ENCODE measurements at places on chromosomes 7 and 10.

- DNase-seq = no peak
Measured at GRCh38 chr10:24944512-24945255, 7.7 kb downstream of the PRTFDC1 start.

- DNase-seq = no peak
Measured at GRCh38 chr10:5640501-5640900, 25.9 kb downstream of the ASB13 start.

DNA sequence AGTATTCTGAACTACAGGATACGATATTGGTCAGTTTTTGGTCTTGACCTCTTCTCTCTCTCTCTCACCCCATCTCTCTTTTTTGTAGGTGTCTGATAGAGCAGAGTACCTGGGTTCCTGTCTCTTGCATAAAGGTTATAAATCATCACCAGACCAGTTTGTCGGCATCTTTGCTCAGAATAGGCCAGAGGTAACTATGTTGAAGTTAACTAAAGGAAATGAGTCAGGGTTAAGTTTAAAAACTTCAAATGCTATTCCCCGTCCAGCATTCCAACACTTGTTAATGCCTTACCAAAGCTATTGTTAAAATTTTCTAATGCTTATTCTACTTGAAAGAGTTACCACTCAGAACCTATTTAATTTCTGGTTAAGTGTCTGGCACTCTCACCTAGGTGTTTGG, 30.7 kb downstream of the ACSL5 start:
- no peak for DNase-seq

DNA sequence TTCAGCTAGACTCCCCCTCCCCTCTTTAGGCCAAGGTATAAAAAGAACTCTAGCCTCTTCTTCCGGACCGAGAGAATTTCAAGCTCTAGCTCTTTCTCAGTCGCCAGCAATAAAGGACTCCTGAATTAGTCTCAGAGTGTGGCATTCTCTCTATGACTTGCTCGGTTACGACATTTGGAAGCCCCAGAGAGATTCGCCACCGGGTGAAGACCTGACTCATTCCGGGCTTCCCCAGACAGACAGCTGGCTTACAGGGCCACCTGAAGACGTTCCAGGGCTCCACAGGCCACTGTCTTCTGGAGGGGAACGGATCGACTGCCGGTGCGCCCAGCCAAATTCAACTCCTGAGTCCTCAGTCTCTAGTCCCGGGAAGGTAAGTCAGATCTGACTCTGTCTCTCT, at the start of gene AKR1B15:
AKR1B15 (plus strand) TSS at position 234 of the 400 bp plus-strand sequence. CDS start 15,510 bp downstream, outside the sequence.
- DNase-seq = no peak

DNA sequence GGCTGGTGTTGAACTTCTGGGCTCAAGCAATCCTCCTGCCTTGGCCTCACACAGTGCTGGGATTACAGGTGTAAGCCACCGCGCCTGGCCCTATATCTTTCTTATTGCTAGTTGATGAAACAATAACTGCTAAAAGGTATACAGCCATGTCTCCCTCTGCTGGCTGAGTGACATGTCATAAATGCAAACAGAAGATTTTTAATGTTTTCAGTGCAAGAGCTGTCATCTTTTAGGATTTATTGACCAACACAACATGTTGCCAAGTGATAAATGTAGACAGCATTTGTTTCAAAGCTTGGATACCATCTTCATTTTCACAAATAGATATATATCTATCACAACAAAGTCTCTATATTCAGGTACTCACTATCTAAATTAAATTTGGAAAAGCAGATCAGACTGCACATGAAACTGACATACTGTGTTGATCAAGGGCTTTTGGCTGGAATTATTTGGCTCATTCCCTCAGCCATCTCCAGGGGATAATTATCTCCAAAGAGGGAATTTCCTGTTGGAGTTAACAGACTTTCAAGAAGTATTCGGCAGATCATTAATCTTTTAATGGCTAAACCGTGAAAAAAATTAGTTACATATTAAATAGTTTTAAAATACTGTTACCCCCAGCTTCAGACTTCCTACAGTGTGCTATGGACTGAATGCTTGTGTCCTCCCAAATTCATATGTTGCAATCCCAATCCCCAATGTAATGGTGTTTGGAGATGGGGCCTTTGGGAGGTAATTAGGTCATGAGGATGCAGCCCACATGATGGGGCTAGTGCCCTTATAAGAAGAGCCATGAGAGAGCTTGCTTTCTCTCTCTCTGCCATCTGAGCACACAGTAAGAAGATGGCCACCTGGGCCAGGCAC, 41.3 kb upstream of the SRPK2 start:
- peak; percentile 29 for DNase-seq

DNA sequence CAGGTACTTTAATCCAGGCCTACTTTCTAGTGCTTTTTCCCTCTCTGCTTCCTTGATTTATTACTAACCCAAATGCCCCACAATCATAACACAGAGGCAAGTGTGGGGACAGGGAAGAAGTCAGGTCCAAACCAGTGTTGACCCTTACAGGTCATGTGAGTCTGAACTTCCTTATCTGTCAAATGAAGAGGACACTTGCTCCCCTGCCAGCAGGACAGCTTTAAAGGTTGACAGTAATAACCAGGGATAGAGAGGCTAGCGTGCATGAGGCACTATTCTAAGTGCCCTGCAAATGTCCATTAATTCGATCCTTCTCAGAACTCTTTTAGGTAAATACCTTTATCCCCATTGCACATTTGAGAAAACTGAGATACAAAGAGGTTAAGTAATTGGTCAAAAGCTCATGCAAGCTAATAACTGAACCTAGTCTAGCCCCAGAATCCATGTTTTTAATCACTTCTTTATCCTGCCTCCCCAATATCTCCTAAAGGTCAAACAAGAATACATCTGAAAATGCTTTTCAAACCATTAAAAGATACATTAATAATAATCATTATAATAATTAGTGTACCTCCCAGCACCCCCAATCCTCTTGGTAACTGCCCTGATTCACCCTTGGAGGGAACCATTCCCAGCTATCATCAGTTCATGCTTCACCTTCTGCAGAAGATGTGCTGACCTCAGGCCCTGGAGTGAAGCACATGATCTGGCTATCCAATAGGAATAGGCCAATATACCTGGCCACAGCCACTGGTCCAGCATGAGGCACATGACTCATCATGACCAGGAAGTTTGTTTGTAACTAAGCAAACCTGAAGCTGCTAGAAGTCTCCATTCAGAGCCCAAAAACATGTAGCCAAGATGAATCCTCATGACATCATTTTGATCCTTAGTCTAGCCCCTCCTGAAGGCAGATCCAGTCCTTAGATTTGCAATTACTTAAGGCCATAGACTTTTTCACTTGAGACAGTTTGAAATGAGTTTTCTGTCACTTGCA, 40.7 kb downstream of the SGMS1 start:
- DNase-seq = no peak
